ENCODE measurements at places on chromosomes 2 and 18.

DNA sequence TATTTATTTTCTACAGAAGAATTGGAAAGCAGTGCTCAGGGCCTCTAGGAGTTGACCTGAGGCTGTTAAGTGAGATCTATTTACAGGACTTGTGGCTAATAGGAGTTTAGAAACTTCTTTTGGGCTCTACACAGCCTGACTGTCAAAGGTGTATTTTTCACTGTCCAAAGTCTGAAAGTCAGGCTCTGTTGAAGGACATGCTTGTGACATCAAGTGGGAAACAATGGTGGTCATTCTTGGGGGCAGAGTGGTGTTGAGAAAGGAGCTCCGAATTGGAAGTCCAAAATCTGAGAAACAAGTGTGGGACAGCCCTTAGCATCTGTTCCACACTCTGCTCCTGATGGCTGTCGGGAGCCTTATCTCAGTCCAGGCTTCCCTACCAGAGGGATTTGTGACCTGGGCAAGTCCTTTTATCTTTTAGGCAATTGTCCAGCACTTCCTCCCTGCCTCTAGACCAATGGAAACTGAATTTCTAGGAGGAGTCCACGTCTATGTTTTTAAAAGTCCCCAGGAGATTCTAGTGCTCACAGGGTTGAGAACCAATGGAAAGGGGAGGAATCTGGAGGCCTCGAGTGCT is 76.4 kb downstream of the LIPG start:
- DNase-seq, result no peak

- no peak for DNase-seq
These were observed 87.2 kb upstream of the ZNF532 start for GRCh38 chr18:58777471-58777870.

GRCh38 chr2:189157456-189157855 is 22.1 kb downstream of the COL5A2 start:
- no peak for DNase-seq

- no peak for DNase-seq
These were observed 45.8 kb downstream of the PTPN2 start for GRCh38 chr18:12838178-12838634.

DNA sequence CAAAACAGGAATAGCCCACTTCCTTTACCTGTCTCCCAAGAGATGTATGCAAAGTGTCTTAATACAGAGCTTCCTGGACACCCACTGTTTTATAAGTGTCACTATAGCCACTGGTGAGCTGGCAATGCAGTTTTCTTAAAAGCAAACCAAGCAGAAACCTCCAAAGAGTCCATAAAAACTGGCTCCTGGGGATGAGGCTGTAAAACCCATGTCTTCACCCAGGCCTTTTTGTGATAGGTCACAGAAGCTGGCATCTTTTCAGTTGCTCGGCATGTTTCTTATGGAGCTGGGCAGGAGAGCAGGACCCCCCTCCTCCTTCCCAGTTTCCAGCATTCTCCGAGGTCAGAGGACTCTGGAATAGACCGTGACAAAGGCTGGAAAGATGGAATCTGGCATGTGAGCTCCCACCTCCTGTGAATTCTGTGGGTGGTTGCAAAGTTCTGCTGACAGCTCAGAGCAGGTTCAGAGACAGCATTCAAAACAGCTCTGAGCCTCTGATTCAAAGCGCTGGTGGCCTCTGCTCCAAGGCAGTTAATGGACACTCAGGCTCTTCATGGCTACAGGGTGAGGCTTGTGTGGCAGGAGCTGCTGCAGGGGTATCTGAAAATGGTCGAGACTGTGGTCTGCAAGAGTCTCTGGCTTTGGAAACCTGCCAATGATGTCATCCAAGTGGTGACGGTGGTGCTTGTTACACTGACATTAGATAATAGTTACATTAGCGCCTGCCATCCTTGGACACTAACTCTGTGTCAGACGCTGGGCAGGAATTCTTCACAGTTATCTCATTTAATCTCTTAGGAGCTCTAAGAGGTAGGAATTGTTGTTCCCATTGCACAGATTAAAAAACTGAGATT is 283.4 kb downstream of the CLIP4 start:
- DNase-seq, result no peak

DNA sequence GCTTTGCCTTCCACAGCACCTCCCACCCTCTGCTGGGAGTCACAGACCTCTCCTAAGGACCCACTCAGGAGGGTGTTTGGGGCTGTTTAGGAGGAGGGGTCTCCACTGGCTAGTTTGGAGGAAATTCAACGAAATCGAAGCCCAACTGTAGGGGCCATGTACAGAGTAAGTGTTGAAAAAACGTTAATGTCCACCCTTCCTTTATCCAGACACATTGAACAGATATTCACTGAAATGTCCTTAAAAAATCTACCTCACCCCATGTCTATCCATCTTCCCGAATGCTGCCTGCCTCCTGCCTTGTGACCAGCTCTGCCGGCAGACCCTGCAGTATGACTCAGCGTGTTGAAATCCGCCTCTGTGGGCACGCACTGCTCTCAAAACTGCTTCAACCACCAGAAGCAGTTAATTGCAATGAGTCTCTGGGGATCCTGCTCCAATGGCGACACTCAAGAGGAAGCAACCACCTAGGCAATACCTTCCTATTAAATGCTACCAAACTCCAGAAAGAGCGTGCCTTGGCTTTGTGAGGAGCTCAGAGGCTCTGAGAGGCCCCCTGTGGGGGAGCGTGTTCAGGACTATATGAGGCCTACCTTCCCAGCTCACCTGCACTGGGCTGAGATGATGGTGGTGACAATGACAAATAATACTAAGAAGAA is 61.4 kb upstream of the RTN4 start:
- no peak for DNase-seq

DNA sequence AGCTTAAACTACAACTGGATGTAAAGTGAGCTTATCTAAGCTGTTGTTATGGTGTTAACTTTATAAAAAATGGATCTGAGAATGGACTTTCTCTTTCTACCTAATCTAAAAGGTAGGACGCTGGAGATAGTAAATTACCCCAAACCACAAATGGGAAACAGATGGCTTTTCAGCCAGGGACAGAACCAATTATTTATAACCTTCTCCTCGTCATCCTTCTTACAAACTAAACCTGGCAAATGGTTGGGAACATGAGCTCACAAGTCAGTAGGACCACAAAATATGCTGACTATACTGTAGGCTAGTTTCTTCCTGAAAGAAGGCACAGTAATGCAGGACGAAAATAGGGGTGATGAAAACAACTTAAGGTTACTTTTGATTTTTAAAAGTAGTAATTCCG is 32.7 kb upstream of the ZDBF2 start:
- DNase-seq, result no peak

GRCh38 chr2:31651267-31651666 is 70.5 kb upstream of the SRD5A2 start:
- no peak for DNase-seq

- no peak for DNase-seq
These were observed 111.9 kb downstream of the AP1S3 start for GRCh38 chr2:223725494-223725893.

GRCh38 chr2:142878031-142878678 is 691 bp downstream of the KYNU start:
- no peak for DNase-seq

- no peak for DNase-seq
These were observed 82.0 kb upstream of the ITGB6 start for GRCh38 chr2:160282063-160282580.

DNA sequence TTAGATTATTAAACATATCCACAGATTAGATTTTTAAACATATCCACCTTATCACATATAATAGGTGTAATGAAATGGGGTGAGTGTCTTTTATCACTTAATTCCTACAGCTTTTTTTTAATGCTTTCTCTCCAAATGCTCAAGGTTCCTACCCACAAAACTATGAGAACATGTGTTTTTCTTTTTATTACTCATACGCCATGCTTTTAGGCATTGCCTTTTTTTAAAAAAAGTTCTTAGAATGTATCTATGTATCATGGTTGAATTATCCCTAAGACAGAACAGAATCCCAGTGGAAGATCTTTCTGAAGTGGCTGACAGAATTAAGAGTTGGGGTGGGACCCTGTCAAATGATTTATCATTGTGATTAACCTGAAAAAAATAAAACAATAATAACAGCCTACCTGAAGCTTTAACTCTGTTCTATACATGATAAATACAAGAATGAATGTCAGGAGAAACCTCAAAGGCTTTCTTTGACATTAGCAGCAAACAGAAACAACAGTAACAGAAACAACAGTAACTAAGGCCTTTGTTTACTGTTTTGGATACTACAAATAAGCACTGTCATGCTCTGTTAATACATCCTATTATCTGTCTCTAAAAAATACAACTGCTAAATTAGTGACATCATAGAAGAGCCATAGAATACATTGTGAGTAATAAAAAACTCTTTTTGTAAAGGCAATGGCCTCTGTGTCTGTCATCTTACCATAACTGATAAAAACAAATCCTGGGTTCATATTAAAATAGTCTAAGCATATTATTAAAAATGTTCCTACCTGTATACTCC is 4.1 kb upstream of the ZNF397 start:
- DNase-seq, result no peak

GRCh38 chr18:36532815-36533214 is 235.3 kb downstream of the FHOD3 start:
- no peak for DNase-seq

DNA sequence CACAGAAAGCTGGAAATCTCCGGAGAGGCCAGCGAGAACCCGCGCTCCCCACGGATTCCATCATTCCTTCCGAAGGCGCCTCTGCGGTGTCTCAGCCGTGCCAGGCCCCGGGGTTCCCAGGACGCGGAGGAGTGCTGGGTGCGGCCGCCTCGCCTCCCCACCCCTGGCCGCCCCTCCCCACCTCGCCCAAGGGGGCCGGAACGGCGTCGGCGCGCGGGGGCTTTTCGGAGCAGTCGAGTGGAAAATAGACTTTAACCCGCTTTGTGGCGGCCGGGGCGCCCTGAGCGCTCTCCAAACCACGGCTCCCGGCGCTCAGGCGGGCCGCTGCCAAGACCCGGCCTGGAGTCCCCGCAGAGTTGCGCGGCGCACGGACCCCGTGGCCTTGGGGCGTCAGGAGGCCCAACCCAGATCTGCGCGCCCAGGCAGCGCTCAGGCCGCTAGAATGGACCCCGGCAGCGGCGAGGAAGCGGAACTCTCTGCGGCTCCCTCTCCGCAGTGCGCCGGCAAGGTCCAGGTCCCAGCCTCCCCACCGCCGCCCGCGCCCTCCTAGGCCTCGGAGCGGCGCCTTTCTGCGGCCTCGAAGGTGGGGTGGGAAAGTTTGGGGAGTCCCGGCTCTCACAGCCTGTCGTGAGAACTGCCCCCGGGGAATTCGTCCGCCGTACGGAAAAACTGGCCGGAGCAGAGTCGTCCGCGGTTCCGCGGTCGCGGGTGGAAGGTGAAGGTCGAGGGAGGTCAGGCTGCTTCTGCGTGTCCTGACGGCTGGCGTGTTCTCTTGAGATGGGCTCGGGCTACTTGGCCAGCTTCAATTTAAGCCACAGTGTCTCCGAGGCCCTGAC is 1.2 kb upstream of the EMX1 start:
- peak; percentile 3 for DNase-seq

- DNase-seq, result no peak
These were observed 48.3 kb downstream of the RHBDD1 start for GRCh38 chr2:226884166-226884565.

GRCh38 chr2:118988706-118989105 is 46.7 kb downstream of the MARCO start:
- no peak for DNase-seq

- no peak for DNase-seq
These were observed 37.8 kb upstream of the FZD5 start for GRCh38 chr2:207807516-207807915.

GRCh38 chr2:178426388-178426787 is 24.6 kb downstream of the PRKRA start:
- no peak for DNase-seq

DNA sequence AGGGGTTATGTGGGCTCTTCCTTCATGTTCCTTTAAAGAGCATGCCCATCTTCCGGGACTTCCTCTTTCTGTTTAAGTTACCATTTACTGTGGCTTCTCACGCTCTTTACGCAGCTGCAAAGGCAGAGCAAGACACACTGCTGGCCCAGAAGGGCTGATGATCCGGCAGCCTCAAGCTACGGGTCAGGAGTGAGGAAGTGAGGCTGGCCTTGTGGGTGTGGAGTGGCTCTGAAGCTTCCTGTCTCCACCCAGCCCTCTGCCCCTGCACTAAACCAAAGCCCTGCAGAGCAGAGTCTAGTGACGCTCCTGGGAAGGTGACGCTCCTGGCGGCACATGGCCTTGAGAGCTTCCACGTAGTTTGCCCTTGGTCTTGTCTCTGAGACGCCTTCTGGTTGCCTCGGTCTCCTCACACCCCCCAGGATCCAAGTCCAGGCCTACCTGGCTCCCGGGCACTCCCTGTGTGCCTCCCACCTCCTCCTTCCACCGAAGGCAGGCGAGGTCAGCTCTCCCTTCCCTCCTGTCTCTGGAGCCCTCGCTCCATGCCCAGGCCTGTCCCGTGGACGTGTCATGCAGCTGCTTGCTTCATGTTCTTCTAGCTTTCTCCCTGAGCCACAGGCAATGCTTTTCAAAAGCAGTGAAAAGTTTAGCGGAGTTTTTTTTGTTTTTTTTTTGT is 50.3 kb downstream of the ARL4C start:
- DNase-seq, result peak; percentile 49

DNA sequence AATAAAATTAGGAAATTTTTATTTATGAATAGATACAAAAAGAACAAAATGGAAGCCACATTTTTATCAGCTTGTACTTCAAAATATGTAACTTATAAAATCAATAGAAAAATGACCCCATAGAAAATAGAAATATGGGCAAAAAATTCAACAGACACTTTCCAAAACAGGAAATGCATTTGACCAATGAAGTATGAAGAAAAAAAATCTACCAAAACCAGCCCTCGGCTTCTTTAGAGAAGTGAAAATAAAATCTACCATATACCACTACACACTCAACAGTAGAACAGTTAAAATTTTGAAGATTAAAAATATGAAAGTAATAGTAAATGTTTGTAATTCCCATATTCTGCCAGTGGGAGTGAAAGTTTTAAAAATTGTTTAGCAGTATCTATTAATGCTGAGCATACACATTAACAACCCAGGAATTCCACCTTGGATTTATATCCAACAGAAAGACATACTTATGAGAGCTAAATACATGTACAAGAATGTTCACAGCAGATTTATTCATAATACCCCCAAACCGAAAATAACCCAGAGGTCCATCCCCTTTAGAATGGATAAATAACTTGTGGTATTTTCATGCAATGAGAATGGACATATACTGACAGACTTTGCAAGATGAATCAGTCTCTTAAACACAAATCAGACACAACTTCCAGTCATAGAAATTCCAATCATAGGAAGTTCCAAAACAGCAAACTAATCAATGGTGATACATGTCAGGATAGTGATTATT is 318.0 kb downstream of the FIGN start:
- DNase-seq, result no peak

- no peak for DNase-seq
These were observed 144.6 kb upstream of the EPHA4 start for GRCh38 chr2:221716426-221717303.
